HFF-Myc (cell line): ENCODE measurements at places on chromosomes 4 and X.

DNA sequence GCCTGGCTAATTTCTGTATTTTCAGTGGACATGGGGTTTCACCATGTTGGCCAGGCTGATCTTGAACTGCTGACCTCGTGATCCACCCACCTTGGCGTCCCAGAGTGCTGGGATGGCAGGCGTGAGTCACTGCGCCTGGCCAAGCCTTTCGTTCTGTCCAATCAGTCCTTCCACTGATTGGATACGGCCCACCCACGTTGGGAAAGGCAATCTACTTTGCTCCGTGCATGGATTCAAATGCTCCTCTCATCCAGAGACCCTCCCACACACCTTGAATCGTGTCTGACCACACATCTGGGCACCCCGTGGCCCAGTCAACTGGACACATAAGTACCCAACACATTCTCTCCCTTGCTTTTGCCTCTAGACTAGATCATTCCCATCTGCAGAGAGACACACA lies 74.9 kb downstream of the CRLF2 start:
- DNase-seq: no peak

DNA sequence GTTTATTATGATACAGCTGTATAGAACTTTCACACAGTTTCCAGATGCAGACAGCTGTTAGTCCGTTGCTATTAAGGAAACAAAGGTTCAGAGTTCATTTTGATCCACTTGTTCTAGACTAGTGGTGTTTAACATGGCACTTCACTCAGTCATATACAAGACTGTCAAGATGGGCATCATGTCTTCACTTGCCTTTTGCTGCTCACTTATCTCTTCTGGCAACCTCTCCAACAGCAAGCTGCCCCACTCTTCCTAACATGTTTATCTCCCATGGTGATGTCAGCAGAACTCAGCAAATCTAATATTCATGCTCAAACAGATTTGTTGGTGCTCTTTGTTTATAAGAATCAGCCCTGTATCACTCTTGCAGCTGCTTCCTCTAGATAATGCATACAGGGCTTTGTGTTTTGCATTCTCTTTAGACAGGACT lies 236.2 kb upstream of the HAND2 start:
- DNase-seq: no peak

DNA sequence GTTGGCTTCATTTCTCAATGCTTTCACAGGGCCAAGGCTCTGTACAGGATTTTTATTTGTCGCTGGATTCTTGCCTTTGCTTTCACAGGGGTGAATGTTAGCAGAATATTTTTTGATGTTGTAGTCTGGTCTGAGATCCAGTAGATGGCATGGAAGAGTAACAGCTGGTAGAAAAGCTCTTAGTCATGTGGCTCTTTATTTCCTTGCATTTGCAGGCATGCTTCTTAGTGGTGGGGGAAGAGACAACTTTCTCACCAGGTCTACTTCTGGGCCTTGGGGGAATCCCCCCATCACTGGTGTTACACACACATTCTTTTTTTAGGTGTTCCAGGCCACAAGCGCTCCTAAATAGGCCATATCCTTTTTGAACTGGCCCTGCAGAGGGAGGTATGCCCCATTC lies 58.2 kb upstream of the DKK2 start:
- DNase-seq: peak; percentile 20

- DNase-seq: no peak
Measured at GRCh38 chr4:2745981-2746806, 9.9 kb downstream of the TNIP2 start.

- no peak for DNase-seq
Measured at GRCh38 chr4:80062527-80062926, 10.5 kb downstream of the ANTXR2 start.

- DNase-seq: no peak
Measured at GRCh38 chrX:79556800-79557199, 189.7 kb upstream of the ITM2A start.

GRCh38 chr4:111984169-111984819 lies 161.0 kb upstream of the FAM241A start:
- no peak for DNase-seq

DNA sequence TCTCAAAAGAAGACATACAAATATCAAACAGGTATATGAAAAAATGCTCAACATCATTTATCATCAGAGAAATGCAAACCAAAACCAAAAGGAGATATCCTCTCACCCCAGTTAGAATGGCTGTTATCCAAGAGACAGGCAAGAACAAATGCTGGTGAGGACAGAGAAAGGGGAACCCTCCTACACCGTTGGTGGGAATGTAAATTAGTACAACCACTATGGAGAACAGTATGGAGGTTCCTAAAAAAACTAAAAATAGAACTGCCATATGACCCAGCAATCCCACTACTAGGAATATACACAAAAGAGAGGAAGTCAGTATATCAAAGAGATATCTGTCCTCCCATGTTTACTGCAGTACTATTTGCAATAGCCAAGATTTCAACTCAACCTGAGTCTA lies 83.5 kb downstream of the CDS1 start:
- no peak for DNase-seq

DNA sequence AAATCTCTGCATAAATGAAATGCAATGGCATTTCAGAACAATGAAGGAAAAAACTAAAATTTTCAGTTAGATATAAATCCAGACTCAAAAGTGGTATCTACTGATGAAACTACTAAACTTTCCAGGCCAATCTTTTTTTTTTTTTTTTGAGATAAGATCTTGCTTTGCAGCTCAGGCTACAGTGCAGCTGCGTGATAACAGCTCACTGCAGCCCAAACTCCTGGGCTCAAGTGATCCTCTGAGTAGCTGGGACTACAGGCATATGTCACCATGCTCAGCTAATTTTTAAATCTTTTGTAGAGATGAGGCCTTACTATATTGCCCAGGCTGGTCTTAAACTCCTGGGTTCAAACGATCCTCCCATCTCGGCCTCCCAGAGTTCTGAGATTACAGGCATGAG lies 1228.2 kb upstream of the ADGRL3 start:
- DNase-seq: no peak

DNA sequence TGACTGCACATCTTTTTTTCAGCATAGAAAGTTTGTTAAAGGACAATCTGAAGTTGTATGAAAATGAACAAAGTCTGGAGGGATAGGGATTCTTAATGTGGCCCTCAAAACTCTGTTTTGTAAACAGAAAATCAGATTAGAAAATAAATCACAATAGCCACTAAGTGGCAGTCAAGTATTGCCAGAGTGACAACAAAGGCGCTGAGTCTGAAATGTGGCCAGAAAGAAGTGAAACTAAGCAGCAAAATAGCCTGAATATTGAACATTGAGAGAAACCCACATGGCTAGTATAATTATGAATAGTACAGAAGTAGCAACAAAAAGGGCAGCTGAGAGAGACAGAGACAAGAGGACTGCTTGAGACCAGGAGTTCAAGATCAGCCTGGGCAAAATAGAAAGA lies 81.1 kb upstream of the CT45A1 start:
- no peak for DNase-seq

GRCh38 chrX:131219271-131219670 lies 69.8 kb downstream of the IGSF1 start:
- DNase-seq: no peak

DNA sequence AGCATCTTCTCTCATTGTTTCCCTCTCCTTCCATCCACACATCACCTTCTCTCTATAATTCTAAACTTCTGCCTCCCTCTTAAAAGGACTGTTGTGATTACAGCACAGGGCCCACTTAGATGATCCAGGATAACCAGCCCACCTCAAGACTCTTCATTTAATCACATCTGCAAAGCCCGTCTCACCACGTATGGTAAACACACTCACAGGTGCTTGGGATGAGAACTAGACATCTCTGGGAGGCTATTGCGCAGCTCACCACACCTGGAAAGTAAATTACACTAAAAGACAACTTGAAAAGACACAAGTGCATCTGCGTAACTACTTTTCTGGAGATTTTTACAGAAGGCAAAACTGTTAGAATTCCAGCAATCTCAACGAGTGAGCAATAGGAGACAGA lies 15.4 kb upstream of the C1QTNF7 start:
- DNase-seq: no peak

DNA sequence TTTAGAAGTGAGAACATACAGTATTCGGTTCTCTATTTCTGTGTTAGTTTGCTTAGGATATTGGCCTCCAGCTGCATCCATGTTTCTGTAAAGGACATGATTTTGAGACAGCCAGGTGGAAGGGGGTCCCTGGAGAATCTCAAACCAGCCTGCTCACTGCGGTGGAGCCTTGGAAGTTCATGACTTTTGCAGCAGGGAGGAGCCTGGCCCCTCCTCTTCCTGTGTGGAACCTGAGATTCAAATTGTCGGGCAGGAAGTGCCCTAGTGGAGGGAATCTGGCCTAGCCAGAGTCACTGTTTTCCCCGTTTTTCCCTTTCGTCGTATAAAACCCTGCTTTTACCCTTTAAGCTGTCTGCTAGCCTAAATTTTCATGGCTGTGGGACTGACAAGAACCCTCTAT lies 762.6 kb downstream of the PCDH18 start:
- DNase-seq: no peak

GRCh38 chrX:112223391-112223790 lies 140.8 kb upstream of the TRPC5 start:
- no peak for DNase-seq

DNA sequence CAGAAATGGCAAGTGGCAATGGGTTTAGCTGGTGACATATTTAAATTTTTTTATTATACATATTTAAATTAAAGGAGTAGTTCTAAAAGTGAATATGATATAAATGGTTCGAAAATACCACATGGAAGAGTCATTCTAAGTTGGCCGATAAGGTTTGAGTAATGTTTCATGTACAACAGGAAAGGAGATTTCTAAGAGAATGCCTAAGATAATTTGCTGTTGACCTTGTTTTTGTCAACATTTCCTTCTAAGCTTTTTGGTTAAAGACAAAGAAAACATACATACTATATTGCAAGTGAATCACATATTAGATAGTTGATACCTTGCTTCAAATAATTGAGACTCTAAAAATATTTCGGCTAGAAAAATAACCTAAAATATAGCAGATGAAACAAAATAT lies 526.6 kb upstream of the SLIT2 start:
- no peak for DNase-seq

DNA sequence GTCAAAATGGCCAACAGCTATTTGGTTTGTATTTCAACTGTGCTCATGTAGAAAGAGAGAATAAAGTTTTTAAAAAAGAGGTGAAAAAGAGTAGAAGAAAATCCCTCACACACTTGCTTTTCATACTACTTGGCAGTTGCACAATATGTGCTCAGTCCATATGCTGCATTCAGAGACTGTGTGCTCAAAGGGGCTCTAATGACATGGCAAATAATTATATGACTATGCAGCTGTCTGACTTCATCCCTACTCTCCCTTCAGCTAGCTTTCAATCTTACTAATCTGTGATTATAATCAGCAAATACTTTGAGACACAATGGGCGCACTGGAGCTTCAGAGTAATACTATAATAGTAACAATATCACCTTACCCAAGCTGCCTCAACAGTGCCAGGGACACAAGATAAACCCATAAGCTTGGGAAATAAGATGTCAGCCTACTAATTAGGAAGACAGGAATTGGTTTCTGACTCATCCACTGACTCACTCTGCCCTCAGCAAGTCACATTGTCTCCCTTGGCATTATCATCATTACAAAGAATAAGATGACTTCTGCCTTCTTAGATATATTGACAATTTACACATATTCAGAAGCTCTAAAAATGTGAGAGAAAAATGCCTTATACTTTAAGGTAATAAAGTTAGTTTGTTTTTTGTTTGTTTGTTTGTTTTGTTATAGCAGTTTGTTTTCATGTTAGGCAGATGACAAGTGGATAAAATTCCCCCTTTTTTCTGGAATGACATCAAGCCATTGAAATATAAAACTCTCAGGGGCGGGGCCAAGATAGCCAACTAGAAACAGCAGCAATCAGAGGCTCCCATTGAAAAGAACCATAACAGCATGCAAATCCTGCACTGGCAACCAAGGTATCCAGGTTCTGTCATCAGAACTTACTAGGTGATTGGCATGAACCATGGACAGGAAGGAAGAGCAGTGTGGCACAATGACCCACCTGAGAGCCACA lies 311.6 kb downstream of the FAM133A start:
- DNase-seq: no peak

- no peak for DNase-seq
Measured at GRCh38 chr4:147118528-147118927, 172.9 kb upstream of the TTC29 start.

GRCh38 chr4:38656111-38656510 lies 7.9 kb upstream of the KLF3 start:
- no peak for DNase-seq

DNA sequence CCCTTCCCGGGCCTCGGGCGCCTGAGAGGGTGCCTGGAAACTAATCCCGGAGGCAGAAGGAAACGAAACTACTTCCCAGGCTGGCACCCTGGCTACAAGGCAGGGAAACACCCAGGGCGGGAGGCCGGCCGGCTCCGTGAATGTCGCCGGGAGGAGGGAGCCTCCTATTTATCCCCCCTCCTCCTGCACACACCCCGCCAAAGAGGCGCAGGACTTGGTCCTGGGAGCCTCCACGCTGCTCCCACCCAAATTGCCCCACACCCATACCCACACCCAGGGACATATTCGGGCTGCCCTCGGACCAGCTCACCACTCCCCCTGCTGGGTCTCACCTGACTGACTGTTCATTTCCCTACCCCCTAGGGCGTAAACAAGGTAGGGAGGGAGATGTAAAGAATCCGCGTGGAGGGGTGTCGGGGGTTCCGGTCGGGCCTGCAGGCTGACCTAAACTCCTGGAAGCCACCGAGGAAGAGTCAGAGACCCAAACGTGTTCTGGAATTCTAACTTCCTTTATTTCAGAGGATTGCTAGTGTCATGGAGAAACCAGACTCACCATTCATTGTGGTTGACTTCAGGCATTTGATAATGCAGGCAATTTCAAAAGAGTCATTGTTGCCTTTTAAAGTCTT lies at the start of gene BTC:
TSS of gene BTC (minus strand) at position 142 of the 629 bp plus-strand sequence. CDS start 198 bp downstream, outside the sequence.
- no peak for DNase-seq

GRCh38 chrX:130715299-130715698 lies 187.7 kb downstream of the ENOX2 start:
- no peak for DNase-seq

DNA sequence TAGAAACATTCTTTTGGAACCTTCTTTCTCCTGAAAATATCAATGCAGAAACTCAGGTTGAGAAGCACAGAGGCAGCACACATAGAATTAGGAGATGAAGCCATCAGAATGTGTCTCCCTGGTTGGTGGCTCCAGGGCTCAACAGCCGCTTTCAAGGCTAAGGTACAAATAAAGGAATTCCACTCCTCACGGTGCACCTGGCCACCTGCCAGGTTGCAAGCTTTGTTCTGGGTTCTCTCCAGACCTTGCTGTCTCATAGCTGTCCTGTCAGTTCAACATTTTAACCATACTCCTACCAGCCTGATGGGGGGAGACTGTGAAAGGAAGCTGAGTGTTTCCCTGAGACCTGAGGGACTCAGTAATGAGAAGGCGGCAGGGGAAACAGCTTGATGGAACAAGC lies 96.3 kb upstream of the HPF1 start:
- no peak for DNase-seq

DNA sequence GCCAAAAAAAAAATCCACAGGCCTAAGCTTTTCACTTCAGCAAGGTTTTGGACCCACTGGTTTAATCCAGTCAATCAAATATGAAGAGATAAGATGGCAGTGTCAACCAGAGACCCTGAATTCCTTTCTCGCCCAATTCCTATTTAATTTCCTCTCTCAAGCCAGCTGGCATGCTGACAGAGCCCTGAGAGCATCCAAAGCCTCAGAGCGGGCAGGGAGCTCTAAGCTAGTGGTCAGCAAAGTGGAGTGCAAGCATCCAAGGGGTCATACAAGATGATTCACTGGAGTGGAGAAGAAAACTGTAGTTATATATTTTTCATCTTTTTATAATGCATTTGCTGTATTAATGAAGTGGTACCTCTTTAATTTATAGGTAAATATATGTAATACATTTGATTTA lies 37.8 kb upstream of the PRPS2 start:
- no peak for DNase-seq

GRCh38 chr4:23875317-23875716 lies 14.5 kb downstream of the PPARGC1A start:
- no peak for DNase-seq
